Fibroblast of upper back skin (primary cell): ENCODE measurements at places on chromosomes 4 and X.

- DNase-seq = peak; percentile 53
Observed at GRCh38 chr4:168183717-168184571, 91.6 kb downstream of the ANXA10 start.

DNA sequence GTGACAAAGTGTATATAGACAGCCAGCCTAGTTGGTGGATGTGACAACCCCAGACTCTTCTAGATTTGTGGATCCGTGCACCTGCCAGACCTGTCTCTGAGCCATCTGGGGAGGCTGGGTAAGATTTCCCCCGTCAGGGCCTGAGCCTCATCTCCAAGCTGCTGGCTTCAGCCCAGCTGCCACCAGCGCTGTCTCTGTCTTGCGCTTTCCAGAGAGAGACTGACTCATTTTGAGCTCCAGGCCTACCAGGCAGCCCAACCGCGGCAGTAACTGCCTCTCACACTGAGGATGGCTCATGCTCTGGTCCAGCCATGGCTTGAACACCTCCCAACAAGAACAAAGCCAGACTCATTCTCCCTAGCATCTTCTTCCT, 26.4 kb downstream of the NOP14 start:
- DNase-seq = no peak

GRCh38 chr4:37662251-37662650, 23.9 kb downstream of the RELL1 start:
- no peak for DNase-seq

DNA sequence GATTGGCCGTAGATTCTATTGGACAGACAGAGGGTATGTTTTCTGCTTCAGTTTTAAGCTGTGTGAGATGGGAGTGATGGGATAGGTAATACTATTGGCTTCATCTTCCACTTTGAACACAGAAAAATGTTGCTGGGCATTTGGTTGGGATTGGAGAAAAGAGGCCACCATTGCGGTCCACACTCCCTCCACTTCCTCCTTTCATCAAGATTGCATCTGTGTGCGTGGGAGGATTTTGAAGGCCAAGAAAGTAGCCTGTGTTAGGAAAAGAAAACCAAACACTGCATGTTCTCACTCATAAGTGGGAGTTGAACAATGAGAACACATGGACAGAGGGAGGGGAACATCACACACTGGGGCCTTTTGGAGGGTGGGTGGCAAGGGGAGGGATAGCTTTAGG, 56.4 kb downstream of the EGF start:
- DNase-seq = no peak

DNA sequence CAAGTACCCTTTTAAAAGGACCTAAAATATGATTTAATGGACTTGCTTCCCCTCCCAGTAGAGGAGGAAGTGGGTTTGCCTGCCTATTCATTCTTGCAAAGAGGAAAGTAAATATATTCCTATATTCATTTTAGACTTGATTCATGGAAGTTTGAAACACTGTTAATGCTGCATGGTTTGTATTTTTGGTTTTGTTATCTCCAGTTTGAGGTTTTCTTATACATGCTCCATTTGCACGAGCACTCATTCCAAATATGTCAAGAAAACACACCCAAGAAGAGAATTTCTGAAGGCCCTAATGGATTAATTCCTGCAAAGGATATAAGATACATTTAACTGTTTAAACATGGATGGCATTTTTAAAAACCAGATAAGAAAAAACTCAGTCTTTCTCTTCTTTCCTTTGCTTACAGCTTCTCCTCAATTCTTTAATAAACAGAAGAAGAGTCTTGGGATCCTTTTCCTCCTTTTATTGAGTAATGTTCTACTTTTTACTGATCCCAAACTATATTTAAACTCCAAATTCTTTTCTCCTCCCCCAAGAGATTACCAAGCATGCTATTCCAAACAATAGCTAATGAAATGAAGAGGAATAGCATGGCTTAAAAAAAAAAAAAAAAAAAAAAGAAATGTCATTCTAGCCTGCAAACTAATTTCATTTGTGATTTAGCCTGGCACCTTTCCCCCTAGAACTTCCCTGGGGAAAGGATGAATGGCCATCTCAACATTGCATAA, 54.6 kb upstream of the LDB2 start:
- peak; percentile 39 for DNase-seq

DNA sequence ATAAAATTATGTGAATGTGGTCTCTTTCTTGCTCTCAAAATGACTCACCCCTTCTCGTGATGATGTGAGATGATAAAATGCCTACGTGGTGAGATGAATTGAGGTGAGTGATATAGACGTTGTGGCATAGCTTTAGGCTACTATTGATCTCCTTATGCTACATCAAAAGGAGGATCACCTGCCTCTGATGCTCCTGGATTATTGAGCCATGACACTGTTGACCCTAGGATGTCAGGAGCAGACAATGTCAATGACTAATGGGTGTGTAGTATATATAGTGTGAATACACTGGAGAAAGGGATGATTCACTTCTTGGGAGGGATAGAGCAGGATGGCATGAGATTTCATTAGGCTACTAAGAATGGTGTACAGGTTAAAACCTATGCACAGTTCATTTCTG, 210.7 kb upstream of the PRPS2 start:
- no peak for DNase-seq

DNA sequence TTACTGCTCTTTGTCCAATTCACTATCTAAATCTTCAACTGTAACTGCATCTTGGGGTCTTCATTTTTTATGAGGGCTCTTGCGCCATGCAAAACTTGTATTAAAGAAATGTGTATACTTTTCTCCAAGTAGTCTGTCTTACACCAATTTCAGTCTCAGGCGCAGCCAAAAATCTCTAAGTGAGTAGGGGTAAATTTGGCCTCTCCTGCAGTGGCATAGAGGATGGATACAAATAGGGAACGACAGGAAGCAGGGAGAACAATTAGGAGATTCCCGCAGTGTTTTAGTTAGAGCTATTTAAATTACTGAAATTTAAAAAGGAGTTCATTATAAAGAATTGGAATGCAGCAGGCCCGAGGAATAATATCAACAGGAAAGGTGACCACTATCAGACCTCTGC, 30.2 kb downstream of the DMP1 start:
- DNase-seq = no peak

DNA sequence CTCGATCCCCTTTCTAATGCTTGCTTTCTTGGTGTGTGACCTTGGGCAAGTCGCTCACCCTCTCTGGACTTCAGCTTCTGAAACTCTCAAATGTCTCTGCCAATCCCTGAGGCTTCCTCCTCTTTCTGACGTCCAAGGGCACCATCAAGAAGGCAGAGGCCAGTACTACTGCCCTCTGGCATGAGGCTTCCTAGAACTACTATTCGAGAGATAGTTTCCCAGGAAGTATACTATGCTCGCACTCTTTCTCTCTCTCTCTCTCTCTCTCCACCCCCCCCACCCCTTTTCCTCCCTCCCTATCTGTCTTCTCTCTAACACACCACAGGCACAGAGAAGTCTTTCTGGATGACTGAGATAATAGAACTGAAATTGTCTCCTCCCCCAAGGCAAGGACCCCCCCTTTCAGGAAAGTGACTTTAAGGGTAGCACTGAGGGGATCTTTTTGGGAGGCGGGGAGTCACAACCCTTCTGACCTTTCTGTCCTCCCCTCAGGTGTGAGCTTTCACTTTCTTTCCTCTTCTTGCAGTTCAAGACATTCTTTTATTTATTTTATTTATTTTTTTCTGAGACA, 20.0 kb upstream of the BCOR start:
- no peak for DNase-seq

DNA sequence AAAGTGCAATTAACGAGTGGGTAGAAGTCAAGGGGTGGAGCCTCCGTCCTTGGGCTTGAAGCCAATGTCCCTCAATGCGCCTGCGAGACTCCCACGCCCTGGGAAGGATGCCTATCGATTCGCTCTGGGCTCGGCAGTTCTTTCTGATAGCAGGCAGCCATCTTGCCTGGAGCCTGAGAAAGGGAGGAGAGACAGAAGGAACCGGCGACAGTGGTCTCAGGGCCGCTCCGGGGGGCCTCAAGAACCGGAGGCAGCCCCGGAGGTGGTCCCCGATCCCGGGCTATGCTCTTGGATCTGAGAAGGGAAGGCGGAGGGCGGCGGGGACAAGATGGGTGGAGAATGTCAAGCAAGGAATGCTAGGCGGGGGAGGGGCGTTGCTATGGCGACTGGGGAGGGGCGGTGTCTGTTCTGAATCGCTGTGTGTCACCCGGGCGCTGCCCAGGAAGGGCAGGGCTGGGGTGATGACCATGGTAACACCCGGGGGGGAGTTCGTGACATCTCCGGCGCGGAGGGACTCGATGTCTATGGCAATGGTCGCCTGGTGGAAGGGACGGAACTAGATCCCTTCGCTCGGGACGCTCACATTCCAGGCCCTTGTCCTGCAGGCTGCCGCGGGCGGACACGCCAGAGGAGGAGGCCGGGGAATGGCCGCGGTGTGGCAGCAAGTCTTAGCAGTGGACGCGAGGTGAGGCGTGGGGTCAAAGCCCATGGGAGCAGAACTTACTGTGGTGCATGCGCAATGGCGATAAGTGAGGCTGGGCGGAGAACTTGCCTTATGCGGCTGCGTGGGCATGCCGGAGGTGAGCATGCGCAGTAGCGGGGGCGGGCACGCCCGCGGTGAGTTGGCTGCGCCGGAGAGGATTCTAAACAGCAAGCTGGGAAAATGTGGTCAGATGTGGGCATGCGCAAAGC, at the start of gene WDR13:
Gene WDR13, plus strand, starts transcription at position 140 of the 912 bp plus-strand sequence. Its CDS starts 505 bp downstream, at position 645.
- peak; percentile 94 for DNase-seq

GRCh38 chrX:20347481-20347880, 80.8 kb upstream of the RPS6KA3 start:
- peak; percentile 9 for DNase-seq

GRCh38 chr4:122755675-122756074, 23.2 kb downstream of the BBS12 start:
- no peak for DNase-seq
